ENCODE measurements at places on chromosomes 1 and 21. TPM values are rescaled to one million over a fixed set of nuclear protein-coding genes. Genes with fewer than 3 reads are reported as not detected.

GRCh38 chr1:202072211-202072765, 50.4 kb upstream of the GPR37L1 start:
- no peak for DNase-seq

- no peak for DNase-seq
These were observed 10.2 kb downstream of the SH3BP5L start for GRCh38 chr1:248815407-248816034.

- DNase-seq, result no peak
These were observed 1.2 kb downstream of the SLAMF7 start for GRCh38 chr1:160740133-160740688.

DNA sequence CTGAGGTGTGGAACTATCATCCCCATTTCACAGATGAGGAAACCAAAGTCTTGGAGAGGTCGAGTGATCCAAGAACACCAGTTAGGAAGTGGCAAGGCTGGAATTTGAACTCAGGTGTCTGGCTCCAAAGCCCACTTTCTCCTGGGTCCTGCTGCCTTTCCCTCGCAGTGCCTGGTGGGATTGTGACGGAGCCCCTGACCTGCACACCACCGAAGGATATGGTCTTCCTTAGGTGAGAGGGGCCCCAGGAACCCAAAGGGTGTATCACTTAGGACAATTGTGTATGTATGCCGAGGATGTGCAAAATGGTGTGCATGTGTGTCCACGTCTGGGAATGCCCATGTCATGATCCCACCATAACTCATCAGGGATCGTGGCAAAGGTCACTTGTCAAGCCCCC, 392.7 kb downstream of the MATN1 start:
- DNase-seq, result peak; percentile 7

- DNase-seq, result no peak
These were observed 39.8 kb upstream of the ZBTB18 start for GRCh38 chr1:244011271-244011670.

- no peak for DNase-seq
These were observed 61.4 kb downstream of the BRINP3 start for GRCh38 chr1:190416239-190416638.

GRCh38 chr1:76843821-76844464, 23.3 kb upstream of the ST6GALNAC5 start:
- DNase-seq, result no peak

GRCh38 chr1:25019337-25020172, 89.5 kb upstream of the RUNX3 start:
- DNase-seq, result no peak

GRCh38 chr1:66359269-66359668, 174.7 kb upstream of the SGIP1 start:
- DNase-seq, result no peak

DNA sequence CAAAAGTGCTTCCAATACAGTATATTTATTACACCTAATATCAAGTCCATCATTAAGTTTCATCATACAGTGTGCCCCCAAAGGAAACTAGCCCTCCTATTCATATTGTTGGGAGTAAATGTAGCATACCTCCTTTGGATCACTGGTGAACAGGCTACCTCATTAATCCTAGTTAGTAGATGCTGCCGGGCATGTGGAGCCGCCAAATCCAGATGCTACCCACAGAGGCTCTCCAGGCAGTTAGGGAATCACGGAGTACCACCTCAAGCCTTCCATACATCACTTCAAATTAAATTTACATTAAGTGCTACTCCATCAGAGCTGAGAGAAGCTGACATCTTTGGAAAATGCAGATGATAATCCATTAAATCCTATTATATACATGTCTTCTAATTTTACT, 121.7 kb upstream of the FOXD3 start:
- DNase-seq, result no peak

DNA sequence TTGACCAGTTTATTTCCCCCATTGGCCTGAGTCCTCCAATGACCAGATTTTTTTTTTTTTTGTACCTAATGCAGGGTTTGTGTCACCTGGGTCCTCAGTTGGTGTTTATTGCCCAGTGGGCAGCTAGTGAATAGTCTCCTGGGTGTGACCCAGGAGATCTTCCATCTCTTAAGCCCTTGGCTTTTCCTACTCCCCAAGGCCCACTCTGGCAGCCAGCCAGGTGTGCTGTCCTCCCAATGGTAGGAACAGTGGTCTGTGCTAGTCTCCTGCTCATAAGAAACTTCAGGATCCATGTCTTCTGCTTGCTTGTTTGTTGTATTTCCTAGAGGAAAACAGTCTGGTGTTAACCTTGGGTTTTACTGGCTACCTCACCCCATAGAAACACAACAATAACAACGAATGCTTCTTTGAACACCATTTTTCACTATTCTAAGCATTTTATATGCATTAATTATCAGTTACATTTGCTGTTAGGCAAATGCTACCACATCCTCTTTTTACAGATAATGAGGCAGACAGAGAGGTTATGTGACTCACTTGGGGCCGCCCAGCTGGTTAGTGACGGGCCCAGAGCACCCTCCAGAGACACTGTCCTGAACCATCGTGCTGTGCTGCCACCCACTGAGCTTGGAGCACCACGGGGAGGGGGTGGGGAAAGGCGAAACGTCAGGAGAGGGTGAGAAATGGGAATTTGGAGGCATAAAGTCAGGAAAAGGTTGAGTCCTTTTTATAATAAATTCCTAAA, 107.5 kb downstream of the HIVEP3 start:
- no peak for DNase-seq

GRCh38 chr1:33429856-33430691, 821 bp downstream of the PHC2 start:
- no peak for DNase-seq

- no peak for DNase-seq
These were observed 52.2 kb downstream of the GREM2 start for GRCh38 chr1:240559781-240560180.

DNA sequence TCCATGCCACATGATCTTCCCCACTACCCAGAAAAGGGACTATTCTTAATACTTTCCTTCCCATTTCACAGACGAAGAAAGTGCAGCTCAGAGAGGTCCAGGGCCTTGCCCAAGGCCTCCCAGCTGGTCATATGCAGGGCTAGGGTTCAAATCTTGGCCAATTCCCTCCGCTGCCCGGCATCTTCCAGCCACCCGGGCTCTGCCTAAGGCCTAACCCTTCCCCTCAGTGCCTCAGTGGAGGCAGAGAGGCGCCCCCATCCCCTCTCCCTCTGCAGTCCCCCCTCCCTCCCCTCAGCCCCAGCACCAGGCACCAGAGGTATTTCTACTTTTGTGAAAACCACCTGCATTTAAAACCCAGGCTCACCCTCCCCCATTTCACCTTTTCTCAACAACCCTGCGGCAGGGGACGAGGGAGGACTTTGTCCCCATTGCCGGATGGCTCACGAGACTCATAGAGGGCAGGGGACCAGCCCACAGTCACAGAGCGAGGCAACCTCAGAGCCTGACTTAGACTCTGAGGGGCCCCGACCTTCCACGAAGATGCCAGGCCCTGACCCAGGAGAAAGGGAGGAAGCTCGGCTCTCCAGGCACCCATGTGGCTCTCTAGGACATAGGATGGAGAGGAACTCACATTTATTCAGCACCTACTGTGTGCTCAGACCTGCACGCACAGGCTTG, 12.3 kb downstream of the LAPTM5 start:
- DNase-seq, result no peak

DNA sequence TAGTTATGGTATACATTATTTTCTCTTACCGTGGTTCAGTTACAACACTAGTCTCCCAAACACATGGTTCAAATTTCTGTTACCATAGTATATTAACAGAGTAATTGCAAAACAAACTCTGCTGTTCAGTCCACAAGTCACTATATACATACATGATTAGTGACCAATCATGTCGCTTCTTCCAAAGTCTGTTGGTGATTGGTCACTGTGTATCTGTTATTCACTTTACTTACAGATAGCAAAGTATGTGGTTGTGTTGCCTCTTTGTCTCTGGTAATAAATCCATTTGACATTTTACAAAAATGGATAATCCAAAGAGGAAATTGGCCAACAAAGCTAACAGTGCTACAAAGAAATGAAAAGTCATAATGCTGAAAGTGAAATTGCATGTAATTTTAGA, 107.2 kb downstream of the RABGAP1L start:
- DNase-seq, result no peak

Gene NEK2
- 0.97 TPM for polyA plus RNA-seq

Gene FCRL4
- not detected for polyA plus RNA-seq

Gene DPT
- polyA plus RNA-seq, result 13.4 TPM

Gene CA14
- 0.51 TPM for polyA plus RNA-seq

Gene MCOLN2
- 27.4 TPM for polyA plus RNA-seq

Gene CYYR1
- polyA plus RNA-seq, result 36.7 TPM

Gene BNIPL
- 0.24 TPM for polyA plus RNA-seq

Gene GBP6
- polyA plus RNA-seq, result not detected
